Renal pelvis (tissue), 12 donors: ENCODE measurements at places on chromosomes 7 and 10.

DNA sequence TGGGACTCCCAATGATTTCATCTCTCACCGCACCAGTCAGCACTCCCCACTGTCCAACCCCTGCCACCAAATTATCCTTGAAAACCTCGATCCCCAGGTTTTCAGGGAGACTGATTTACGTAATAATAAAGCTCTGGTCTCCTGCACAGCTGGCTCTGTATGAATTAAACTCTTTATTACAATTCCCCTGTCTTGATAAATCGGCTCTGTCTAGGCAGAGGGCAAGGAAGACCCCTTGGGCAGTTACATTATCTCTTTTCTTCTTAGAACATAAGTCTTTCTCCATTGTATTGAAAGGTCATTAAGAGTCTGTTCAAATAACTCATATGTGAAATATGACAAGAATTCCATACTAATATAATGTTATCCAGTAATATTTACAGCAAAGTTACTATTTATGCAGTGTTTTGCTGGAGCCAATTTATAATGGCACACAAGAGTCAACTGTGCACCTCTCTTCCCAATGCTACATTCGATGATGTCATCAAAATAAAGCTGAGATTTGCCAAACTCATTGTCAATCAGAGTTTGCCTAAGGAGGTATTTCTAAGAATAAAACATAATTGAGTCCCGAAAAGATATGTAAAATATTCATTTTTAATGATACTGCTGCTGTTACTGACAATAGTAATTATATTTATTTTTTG is 1297.2 kb upstream of the LRRTM3 start:
- no peak for DNase-seq

DNA sequence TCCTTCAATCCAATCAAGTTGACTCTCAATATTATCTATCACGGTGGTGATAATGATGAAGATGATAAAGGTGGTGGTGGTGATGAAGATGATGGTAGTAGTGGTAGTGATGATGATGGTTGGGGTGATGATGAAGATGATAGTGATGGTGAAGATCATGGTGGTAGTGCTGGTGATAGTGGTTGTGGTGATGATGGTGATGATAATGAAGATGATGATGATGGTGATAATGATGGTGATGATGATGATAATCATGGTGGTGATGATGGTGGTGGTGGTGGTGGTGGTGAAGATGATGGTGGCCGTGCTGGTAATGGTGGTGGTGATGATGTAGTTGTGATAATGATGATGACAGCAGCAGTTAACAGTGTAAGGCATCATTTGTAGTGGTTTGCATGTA is 29.8 kb upstream of the SDK1 start:
- DNase-seq = no peak

- no peak for DNase-seq
Measured at GRCh38 chr10:7625836-7626235, 40.9 kb downstream of the ITIH5 start.

GRCh38 chr7:70915067-70915466 is 216.9 kb upstream of the GALNT17 start:
- DNase-seq = no peak

DNA sequence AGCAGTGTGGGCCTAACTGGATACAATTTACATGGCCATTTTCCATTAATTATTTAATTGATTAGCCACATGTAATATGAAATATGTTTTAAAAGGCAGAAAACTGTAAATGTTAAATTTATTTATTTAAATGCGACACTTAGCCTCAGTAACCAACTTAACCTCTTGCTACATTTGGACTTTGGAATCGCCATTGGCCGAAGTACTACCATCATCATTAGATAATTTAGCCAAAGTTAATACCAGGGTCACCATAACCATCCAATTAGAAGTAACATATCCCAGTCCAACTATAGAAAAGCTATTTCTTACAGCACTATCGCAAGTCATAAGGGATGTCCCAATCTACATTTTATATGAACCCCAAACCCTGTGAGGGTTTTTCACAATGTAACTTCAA is 558.6 kb upstream of the IGFBP3 start:
- no peak for DNase-seq

DNA sequence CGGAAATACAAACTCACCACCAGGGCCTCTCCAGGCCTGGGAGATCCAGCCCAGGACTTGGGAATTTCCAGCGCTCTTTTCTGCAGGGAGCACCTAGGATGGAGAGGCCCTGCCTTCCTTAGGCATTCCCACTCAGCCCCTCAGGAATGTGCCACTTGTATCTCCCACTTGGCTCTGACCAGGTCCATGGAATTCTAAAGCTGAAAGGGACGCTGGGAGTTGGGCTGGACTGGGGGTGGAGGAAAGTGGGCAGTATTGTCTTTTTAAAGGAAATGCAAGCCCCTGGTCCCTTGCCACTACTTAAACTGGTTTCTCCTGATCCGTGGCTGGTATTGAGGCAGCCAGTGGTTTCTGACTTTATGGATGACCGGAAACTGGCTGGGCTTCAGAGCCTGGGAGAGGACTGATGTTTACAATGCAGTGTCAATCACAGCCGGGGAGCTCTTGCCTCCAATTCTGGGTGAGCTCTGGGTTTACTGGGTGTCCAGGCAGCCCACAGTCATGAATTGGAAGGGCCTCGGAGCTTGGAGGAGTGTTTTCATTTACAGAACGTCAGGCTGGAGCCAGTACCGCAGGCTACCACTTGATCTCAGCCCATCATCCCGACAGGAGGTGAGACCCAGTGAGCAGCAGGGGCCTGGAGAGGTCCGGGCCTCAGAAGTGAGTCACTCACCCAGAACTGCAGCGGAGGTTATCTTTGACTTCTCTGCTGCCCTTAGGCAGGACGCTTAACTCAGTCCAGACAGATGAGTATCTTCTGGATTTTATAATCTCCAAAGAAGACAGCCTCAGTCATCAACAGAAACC is 27.3 kb downstream of the AGAP3 start:
- DNase-seq = no peak

DNA sequence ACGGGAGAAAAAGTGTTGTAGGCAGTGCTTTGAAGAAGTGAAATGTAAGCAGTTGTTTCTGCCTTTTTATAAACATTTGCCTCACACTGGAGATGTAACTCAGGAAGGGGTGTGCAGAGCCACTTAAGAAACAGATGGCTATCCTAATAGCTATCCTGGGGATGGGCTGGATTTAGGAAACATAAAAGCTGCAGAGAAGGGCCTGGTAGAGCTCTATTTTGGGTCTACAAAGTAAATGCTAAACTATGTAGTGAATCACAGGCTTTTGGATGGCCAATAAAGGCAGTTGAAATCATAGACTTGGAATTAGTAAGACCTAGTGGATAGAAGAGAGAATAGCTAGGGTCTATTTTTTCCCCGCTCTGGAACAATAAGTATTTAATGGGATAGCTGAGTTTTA is 79.9 kb upstream of the AGR3 start:
- DNase-seq = no peak

GRCh38 chr10:122147663-122148062 is 123.4 kb upstream of the BTBD16 start:
- no peak for DNase-seq

DNA sequence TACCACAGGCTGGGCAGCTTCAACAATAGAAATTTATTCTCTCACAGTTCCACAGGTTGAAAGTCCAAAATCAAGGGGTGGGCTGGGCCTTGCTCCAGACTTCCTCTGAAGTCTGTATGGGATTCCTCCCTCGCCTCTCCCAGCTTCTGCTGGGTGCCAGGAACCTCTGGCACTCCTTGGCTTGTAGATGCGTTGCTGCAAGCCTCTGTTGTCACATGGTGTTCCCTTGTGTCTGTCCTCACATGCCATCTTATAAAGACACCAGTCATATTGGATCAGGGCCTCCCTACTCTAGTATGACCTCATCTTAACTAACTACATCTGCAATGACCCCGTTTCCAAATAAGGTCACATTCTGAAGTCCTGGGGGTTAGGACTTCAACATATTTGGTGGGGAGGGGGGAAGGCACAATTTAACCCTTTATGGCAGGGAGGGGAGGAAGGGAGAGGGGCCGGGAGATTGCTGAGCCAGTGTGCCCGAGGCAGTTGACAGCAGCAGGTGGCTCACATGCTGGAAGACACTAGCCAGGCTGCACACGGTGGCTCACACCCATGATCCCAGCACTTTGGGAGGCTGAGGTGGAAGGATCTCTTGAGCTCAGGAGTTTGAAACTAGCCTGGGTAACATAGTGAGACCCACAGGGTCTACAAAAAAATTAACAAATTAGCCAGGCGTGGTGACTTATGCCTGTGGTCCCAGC is 18.8 kb downstream of the ZNF282 start:
- DNase-seq = no peak
